ENCODE measurements at places on chromosomes 6 and 20. TPM values are rescaled to one million over a fixed set of nuclear protein-coding genes. Genes with fewer than 3 reads are reported as not detected.

- no peak for DNase-seq
These were observed 268.2 kb downstream of the CDC5L start for GRCh38 chr6:44655412-44656342.

GRCh38 chr20:50652702-50653294 lies 38.5 kb downstream of the RIPOR3 start:
- no peak for DNase-seq

- no peak for DNase-seq
These were observed 25.1 kb downstream of the GPR63 start for GRCh38 chr6:96812077-96812703.

- DNase-seq = no peak
These were observed 13.0 kb downstream of the ZHX3 start for GRCh38 chr20:41304424-41305079.

DNA sequence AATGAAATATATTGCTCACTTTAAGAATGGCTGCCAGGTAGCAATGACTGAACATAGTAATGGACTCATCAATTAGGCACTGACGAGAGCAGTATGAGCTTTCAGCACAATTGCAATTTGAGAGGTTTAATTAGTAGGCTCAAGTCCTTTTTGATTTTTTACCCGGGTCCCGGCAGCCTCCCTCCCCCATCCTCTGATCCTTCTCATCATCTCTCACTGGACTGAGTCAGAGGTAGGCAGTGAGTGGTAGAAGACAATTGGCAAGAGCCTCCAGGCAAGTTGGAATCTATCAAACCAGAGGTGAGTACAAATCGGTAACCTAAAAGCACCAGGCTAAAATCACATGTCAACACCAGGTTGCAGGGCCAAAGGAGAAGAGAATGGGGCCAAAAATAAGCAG lies 107.9 kb downstream of the DCDC2 start:
- no peak for DNase-seq

PCIF1 gene
- 45.2 TPM for polyA plus RNA-seq

PHACTR1 gene
- 12.4 TPM for polyA plus RNA-seq

Data from right renal cortex interstitium (tissue), 3 donors.